ENCODE measurements at places on chromosomes 16 and 17.
A peak's percentile ranks its signal among the peaks of the same experiment; 100 is the strongest.

DNA sequence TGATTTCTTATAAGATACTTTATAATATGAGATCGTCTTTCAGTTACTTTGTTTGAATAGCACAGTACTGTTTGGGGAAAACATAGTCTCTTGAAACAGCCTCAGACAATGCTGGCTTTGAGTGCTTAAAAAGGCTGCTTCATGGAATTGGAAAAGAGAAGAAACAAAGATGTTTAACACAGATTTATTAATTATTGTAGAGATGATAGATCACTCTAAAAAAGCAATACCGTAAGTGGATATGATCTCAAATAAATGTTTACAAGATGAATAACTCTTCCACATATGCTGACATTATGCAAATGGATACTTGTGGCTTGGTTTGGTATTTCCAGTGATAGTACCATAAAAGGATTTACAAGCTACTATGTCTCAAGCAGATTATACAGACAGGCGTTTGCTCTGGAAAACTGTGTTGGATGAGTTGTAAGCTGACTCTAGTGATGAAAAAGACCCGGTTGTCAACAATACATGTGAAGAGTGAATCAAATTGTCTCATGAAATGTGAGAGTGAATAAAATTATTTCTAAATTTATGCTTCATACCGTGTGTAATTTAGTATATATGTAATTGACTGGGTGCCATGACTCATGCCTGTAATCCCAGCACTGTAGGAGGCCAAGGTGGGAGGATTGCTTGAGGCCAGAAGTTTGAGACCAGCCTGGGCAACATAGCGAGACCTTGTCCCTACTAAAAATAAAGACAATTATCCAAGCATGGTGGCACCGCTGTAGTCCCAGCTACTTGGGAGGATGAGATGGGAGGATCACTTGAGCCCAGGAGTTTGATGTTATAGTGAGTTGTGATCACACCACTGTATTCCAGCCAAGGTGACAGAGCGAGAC, 105.4 kb downstream of the FTO start:
- DNase-seq = no peak

DNA sequence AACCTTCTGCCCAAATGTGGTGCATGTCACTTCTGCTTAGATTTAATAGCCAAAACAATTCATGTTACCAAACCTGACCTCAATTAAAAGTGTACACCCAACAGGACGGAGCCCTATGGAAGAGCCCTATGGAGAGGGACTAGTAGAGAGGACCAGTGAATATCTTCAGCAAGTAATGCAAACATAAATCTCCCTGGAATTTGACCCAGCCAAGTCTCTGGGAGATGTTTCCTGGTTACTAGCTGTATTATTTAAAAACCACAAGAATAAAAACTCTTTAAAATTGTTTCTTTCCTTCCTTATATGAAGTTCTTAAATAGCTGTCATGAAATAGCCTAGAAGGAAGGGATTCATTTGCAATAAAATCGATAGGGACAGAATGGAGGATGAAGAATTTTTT, 255.8 kb downstream of the CDH11 start:
- DNase-seq = no peak

DNA sequence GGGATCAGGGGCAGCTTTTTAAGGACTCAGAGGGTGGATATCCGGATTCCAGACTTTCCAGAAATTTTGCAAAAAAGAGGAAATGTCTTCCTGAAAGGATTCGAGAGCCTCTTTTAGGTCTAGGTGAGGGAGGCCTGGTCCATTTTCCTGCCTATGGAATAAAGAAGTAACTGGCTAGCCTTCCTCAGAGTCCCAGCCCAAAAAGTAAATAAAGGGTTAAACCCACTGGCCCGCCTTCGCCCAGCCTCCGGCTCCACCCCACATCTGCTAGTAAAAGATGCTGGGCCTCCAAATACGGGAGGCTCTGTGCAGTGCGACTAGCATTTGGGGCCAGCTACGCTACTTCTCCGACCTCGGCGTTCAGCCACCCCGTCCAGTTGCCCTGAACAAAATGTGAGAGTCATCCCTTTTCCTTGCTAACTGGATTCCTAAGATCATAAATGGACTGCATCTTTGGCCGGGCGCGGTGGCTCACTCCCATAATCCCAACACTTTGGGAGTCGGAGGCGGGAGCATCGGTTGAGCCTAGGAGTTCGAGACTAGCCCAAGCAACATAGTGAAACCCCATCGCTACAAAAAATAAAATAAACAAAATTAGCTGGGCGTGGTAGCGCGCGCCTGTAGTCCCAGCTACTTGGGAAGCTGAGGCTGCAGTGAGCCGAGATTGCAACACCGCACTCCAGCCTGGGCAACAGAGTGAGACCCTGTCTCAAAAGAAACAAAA, 824 bp upstream of the MPP2 start:
- no peak for DNase-seq

- DNase-seq = no peak
Measured at GRCh38 chr16:86911437-86911958, 333.1 kb downstream of the FOXL1 start.

DNA sequence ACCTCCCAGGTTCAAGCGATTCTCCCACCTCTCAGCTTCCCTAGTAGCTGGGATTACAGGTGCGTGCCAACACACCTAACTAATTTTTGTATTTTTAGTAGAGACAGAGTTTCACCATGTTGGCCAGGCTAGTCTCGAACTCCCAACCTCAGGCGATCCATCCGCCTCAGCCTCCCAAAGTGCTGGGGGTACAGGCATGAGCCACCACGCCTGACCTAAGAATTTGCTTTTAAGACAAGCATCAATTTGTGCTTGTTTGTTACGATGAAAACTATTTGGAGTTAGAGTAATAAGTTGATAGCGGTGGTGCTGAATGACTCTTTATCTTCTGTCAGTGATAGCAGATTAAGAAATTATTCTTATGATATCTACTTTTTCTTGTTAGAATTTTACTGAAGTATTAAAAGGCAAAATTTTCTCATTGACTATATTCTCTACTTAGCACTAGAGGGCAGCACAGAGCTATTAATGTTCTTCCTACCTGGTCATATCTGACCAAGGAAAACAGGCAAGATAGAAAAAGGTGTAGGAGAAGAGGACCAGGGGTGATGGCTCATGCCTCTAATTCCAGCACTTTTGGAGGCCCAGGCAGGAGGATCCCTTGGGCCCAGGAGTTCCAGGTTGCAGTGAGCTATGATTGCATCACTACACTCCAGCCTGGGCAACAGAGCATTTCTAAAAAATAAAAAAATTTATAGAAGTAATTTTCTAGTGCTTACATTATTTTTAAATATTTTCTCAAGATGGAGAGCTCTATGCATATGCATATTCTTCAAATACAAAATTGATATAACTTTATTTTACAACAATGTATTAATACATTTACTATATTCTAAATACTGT, 24.5 kb downstream of the STXBP4 start:
- DNase-seq = no peak

DNA sequence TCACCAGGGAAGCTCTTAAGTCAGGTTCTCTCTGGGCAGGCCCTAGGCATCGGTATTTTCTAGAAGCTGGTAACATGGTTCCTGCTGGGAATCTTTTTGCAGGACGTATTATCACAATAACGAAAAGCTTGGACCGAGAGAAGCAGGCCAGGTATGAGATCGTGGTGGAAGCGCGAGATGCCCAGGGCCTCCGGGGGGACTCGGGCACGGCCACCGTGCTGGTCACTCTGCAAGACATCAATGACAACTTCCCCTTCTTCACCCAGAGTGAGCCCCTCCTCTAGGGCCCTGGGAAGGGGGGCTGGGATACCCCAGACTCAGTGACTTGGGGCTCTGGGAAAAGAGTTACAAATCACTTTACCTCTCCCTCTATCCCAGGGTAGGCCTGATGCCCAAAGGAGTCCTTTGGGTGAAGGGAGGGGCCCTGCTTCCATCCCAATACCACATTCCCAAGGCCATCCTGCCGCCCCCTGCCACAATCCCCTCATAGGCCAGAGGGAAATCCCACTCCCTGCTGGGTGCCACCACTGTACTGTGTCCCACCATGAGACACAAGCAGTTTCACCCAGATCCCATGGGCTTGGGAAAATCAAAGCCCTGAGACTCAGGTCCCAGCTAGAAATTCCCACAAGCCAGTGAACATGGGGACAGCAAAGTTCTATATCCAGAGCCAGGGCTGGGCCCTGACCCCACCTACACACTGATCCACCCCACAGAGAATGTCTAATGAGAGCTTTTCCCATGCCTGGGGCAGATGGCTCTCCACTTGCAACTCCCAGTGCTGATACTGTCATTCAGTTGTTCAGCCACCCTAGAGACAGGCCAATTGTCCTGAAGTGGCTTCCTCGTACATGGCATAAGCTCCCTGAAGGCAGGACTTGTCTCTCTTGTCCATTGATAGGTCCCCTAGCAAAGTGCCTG, 23.0 kb downstream of the CDH5 start:
- peak; percentile 27 for DNase-seq

- no peak for DNase-seq
Measured at GRCh38 chr16:89052191-89052889, 41.3 kb upstream of the ACSF3 start.

GRCh38 chr17:13597723-13598347, 3.9 kb downstream of the HS3ST3A1 start:
- DNase-seq = no peak

- DNase-seq = no peak
Measured at GRCh38 chr17:40610359-40610758, 37.3 kb downstream of the SMARCE1 start.

- no peak for DNase-seq
Measured at GRCh38 chr16:11543661-11544393, 42.9 kb downstream of the LITAF start.

DNA sequence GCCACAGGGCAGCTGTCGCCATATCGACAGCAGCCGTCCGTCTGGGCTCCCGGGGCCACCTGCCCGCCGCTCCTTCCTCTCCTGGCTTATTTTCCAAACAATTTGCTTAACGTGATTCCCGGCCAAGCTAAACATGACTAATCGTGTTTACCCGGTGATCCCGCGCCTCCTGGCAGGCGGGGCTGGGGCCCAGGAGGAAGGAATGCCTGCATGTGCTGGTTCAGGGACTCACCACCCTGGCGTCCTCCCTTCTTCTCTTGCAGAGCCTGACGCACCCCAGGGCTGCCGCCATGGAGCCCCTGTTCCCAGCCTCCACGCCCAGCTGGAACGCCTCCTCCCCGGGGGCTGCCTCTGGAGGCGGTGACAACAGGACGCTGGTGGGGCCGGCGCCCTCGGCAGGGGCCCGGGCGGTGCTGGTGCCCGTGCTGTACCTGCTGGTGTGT, 6.1 kb downstream of the SSTR5 start:
- DNase-seq = peak; percentile 78

- no peak for DNase-seq
Measured at GRCh38 chr17:54863176-54863575, 37.5 kb upstream of the TOM1L1 start.

GRCh38 chr16:60077861-60078260, 1343.7 kb upstream of the GOT2 start:
- DNase-seq = no peak

DNA sequence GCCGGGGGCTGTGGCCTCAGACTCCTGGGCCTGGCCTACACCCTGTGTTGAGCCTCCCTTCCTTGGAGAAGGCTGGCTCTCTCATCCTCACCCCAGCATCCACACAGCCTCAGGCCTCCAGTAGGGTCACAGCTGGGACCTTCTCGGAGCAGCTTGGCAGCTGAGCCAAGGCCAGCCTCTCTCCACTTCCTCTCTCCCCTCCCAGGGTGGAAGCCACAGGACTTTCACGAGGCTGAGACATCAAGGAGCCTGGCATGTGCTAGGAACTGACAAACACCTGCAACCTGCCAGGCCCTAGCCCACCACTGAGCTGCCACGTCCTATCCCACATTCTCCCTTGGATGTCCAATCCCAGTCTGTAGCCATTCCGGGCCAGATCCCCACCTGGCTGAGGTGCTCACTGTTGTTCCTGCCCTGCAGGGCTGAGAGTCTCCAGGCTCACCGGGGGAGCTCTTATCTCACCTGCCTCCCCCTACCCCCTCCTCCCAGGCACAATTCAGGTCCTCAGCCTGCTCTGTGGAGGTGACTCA, 3.1 kb downstream of the MMP15 start:
- no peak for DNase-seq

Data from left lobe of liver (tissue), 2 donors.